ENCODE measurements at places on chromosomes 3 and 15. TPM values are rescaled to one million over a fixed set of nuclear protein-coding genes. Genes with fewer than 3 reads are reported as not detected.

The TMEM212 gene
- total RNA-seq = not detected

The PP2D1 gene
- not detected for total RNA-seq

The CCDC54 gene
- total RNA-seq = not detected

The SOX14 gene
- total RNA-seq = not detected

The ACTC1 gene
- not detected for total RNA-seq

The DGKG gene
- under 0.01 TPM for total RNA-seq

The AGBL1 gene
- not detected for total RNA-seq

The FMN1 gene
- total RNA-seq = 2.9 TPM

The ELL3 gene
- 17.1 TPM for total RNA-seq

The IL17RE gene
- total RNA-seq = 19.3 TPM

The CYP8B1 gene
- not detected for total RNA-seq

The CSPG5 gene
- not detected for total RNA-seq

The DAPK2 gene
- 0.33 TPM for total RNA-seq

The WNT5A gene
- total RNA-seq = 9.6 TPM

The CPLX3 gene
- not detected for total RNA-seq

The ZDHHC3 gene
- 93.3 TPM for total RNA-seq

The SLC28A1 gene
- not detected for total RNA-seq

The TMC3 gene
- not detected for total RNA-seq

The SCN11A gene
- not detected for total RNA-seq

The ACOX2 gene
- 0.85 TPM for total RNA-seq

The EPHA3 gene
- not detected for total RNA-seq

The SI gene
- total RNA-seq = not detected

The EBLN2 gene
- 1.2 TPM for total RNA-seq

The KBTBD8 gene
- 1.2 TPM for total RNA-seq

The EEF1AKMT4 gene
- 19.6 TPM for total RNA-seq

The CNBP gene
- total RNA-seq = 313 TPM

The KBTBD12 gene
- total RNA-seq = not detected
